ENCODE measurements at places on chromosomes 11 and 22.

DNA sequence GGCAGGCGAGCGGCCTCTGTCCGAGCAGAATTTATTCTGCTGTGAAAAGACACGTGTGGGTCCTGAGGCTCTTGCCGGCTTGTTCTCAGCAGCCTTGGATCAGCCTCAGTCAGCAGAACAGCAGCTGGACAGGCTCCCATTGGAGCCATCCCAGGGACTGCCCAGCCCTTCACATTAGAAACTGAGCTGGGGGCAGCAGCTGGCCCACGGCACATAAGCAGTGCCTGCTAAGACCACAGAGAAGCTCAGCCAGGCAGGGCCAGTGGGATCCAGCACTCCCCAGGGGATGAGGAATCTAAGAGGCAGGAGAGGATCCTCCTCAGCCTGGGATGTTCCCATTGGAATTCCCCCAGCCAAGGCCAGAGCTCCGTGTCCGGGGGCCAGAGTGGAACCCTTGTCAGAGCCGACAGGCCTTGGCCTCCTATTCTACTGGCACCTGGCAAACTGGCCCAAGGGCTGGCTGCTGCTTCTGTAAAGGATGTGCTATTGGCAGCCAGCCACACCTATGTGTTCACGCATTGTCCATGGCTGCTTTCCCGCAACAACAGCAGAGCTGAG, 18.2 kb downstream of the RTN4R start:
- DNase-seq, result no peak

GRCh38 chr11:85845124-85845631, 10.0 kb upstream of the CCDC83 start:
- no peak for DNase-seq

- no peak for DNase-seq
These were observed 19.7 kb downstream of the ALX4 start for GRCh38 chr11:44290208-44290607.

DNA sequence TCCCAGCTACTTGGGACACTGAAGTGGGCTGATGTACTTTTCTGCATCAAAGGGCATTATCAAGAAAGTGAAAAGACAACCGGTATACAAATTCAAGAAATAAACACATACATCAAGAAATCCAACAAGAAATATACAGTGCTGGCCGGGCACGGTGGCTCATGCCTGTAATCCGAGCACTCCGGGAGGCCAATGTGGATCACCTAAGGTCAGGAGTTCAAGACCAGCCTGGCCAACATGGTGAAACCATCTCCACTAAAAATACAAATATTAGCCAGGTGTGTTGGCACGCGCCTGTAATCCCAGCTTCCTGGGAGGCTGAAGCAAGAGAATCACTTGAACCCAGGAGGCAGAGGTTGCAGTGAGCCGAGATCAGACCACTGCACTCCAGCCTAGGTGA, 9.5 kb downstream of the USP28 start:
- DNase-seq, result no peak

DNA sequence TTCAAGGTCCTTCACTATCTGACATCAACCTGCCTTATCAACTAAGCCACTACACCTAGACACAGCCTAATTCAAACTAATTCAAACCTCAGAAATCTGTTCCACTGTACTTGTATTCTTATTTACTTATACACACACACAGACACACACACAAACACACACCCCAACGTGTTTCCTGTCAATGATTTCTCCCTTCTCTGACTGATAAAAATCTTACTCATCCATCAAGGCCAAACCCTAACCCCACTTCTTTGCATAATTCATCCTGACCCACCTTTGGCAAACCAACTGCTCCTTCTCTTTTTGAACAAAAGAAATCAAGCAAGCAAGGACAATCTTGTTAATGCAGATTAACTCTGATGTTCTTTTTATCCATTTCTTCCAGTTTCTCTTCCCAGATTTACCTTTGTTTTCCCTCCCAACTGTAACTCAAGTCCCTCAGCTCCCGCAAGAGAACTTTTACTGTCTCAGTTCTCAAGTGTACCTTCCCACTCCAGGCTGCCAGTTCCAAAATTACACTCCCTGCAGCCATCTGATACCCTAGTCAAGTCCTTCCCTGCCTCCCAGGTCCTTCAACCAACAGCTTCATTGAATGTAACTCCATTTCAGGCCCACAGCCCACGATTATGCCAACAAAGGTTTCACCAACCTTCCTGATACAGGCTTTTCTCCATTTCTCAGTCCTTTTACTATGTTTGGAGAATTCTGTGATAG, 78.3 kb downstream of the PAK1 start:
- DNase-seq, result no peak

DNA sequence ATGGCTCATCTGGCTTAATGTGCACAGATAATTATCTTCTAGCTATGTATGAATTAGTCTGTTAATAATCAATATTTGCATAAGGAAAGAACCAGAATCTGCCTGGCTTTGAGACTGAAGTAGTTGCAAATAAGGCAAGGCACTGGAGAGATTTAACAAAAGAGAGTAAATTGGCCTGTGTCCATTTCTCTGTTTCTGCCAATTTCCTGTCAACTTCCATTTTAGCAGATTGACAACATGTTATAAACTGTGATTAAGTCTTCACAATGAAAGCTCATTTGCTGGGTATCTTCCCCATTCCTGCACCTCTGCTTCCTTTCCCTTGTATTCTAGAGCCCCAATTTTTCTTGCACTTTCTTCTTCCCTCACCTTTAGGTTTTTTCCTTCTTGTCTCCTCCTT, 5.3 kb upstream of the TMEM123 start:
- DNase-seq, result no peak

GRCh38 chr11:133243832-133244231, 288.5 kb downstream of the OPCML start:
- DNase-seq, result no peak

DNA sequence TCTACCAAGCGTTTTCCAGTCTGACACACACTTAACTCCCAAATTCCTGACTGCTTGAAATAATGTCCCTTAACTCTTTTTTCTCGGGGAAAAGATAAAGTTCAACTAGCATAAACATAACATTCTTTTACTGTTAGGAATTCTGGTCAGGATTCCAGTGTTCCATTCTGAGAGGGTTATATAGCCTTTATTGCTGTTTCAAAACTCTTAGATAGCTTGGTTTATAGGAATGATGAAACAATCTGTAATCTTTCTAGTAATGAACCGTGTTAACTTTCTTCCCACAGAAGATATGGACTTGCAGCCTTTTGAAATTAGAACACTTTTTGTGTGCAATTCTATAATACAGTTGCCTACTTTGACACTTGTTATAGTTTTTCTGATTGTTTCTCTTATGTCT, 8.6 kb downstream of the REXO2 start:
- peak; percentile 77 for DNase-seq

GRCh38 chr22:30175690-30176288, 70.8 kb downstream of the LIF start:
- DNase-seq, result no peak

DNA sequence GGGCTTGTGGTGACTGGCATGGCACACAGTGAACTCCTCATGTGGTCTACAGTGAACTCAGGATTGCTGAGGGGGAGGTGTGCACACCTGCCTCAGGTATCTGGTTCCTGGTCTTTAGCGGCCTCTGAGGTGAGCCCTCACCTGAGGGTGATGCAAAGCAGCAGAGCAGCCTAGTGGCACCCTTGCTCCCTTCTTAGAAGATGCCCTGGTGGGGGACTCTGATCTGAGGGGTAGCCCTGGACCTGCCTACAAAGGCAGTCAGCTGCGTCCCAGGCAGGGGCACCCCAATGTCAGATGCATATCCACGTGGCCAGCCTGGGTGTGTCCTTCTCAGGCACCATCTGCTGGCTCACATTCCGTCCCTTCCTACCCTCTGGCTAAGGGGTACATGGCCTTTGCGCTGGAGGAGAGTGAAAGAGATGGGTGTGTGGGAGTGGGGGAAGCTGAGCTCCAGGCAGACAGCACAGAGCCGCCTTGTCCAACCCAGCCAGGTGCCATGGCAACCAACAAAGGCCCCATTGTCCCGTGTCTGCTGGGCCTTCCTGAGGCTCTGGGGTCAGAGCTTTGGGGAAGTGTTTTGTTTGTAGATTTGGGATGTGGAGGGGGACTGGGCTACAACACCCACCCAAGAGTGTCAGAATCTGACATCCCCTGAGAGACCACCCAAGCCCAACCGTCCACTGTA, 5.8 kb downstream of the PLEKHB1 start:
- no peak for DNase-seq

- no peak for DNase-seq
These were observed 34.2 kb downstream of the MRGPRD start for GRCh38 chr11:68946416-68947090.

- no peak for DNase-seq
These were observed 16.7 kb downstream of the RIBC2 start for GRCh38 chr22:45429981-45430775.

DNA sequence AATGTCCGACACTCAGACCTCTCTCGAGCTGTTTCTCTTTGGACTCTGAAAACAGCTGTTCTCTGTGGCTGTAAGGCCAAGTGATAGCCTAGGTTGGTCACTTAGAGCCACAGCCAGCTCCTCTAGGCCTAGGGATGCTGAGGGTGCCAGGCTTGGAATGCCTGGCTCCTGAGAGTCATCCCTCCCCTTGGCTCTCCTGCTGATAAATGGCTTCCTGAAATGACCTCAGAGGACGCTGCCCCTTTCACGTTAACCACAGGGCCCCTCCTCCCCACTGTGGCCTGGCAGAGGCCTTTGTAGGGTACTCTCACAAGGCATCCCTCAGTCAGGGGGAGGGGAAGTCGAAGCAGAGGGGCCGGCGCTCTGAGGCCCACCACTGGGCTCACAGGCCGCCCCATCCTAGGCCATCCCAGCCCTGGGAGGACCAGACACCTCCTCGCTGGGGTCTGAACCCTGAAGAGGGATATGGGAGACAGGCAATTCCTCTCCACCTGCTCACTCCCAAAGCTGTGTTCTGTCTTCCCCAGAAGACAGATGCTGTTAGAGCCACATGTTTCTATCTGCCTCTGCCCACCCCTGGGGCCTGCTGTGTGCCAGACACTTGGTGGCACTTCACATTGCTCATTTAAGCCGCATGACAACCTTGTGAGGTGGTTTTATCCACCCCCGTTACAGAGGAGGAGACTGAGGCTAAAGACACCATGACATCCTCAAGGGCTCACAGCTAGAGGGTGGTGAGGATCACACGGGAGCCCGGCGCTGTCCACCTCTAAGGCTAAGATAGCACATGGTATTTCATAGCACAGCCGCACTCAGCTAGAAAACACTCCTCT, 50.9 kb downstream of the ARFGAP3 start:
- no peak for DNase-seq

- peak; percentile 82 for DNase-seq
These were observed 22.7 kb downstream of the YPEL1 start for GRCh38 chr22:21712751-21713427.

- DNase-seq, result no peak
These were observed 37.0 kb downstream of the BCL2L13 start for GRCh38 chr22:17675584-17675983.

GRCh38 chr11:125264100-125265022, 99.8 kb downstream of the PKNOX2 start:
- no peak for DNase-seq

DNA sequence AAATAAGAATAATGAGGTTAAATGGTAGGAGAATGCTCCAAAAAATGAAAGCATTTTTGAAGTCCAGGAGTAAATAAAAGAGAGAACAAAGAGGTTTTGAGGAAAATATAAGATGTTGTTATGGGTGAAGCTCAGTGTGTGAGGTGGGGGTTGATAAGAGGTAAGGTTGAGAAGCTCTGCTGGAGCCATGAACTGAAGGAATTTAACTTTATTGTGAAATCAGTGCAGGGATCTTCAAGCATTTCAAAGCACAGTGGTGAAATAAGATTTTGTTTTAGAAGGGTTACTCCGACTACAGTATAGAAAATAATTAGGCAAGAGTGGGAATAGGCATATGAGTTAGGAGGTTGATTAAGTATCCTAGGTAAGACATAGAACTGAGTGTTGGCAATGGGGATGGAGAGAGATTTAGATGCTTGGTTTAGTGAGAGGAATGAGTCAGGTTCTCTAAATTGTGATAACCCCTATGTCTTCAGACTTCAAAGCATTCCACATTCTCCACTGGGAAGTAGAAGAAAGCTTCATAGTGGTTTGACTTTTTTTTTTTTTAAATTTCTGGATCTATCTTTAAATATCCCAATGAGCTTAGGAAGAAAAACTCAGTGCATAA, 403.2 kb downstream of the AASDHPPT start:
- DNase-seq, result no peak

- no peak for DNase-seq
These were observed 4.3 kb upstream of the OR2AG1 start for GRCh38 chr11:6778518-6778917.

- DNase-seq, result no peak
These were observed 539.2 kb downstream of the MN1 start for GRCh38 chr22:27262361-27262760.

DNA sequence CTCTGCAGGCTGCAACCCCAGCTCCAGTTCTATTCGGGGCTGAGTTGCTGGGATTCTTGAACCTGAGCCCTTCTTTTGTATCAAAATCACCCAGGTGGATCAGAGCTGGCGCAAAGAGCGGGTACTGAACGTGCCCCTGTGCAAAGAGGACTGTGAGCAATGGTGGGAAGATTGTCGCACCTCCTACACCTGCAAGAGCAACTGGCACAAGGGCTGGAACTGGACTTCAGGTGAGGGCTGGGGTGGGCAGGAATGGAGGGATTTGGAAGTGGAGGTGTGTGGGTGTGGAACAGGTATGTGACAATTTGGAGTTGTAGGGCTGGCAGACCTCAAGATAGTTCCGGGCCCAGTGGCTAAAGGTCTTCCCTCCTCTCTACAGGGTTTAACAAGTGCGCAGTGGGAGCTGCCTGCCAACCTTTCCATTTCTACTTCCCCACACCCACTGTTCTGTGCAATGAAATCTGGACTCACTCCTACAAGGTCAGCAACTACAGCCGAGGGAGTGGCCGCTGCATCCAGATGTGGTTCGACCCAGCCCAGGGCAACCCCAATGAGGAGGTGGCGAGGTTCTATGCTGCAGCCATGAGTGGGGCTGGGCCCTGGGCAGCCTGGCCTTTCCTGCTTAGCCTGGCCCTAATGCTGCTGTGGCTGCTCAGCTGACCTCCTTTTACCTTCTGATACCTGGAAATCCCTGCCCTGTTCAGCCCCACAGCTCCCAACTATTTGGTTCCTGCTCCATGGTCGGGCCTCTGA, 3.8 kb downstream of the FOLR1 start:
- DNase-seq, result no peak

DNA sequence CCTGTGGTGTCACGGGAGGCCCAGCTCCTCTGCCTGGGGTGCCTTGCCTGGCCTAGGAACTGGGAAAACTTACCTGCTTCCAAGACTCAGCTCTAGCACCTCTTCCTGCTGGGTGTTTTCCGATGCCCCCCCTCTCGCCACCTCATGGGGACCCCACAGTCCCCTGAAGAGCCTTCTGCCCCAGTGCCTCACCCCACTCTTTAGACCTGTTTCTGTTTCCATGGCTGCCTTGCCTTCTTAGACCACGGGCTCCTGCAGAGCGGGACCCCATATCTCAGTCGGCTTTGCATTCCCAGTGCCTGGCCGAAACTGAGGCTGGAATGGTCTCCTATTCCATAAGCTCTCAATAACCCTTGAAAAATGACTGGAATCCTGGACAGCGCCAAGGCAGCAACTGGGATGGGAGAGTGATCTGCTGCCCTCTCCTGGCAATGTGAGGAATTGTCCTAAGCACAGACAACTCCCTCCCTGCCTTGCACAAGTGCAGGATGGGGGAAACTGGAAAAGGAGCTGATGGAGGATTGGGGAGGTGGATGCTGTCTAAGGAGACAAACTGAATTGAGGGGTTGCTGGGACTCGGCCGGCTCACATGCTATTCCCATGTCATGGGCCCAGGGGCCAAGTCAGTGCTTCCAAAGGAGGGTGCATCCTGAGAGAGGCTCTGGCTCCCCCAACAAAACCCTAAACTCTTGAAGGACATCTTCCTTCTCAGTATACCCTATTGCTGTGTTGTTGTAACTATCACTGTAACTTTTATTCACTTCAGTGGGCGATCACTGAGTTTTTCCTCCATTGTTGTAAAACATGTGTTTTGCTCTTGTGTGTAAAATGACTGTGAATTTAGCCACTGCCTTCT, 26.6 kb upstream of the IL17RA start:
- DNase-seq, result peak; percentile 26

Measured in erythroblast (primary cell).